Uterus (tissue), 4 donors: ENCODE measurements at places on chromosomes 11 and 22.

- H3K27ac ChIP-seq, result no peak overlapping the region
- H3K36me3 ChIP-seq, result no peaks in the 10 kb centered on the region
- no peak for DNase-seq
- H3K27me3 ChIP-seq, result peaks cover 27% of the 10 kb centered on the region
These were observed 6.6 kb downstream of the LMNTD2 start for GRCh38 chr11:553988-554340.

DNA sequence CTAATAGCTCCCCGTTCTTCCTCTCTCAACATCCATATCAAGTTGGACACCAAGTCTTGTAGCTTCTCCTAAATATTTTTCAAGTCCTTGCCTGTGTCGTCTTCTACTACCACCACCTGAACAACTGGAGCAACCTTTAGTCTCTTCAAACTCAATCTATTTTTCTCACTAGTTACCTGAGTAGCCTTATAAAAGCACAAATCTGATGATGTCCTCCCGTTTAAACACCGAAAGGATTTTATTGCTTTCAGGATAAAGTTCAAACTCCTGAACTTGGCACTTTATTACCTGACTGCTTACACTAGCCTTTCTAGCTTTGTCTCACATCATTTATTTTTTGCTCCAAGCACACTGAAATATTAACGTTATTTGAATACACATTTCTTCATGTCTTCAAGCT lies 1.3 kb upstream of the PAK1 start:
- H3K36me3 ChIP-seq, result no peaks in the 10 kb centered on the region
- no peaks in the 10 kb centered on the region for H3K27me3 ChIP-seq
- no peak overlapping the region for H3K4me3 ChIP-seq
- DNase-seq, result no peak
- peak overlapping the region; percentile 84 for H3K27ac ChIP-seq
- H3K4me1 ChIP-seq, result no peaks in the 10 kb centered on the region

- no peaks in the 10 kb centered on the region for H3K4me1 ChIP-seq
- H3K36me3 ChIP-seq, result no peaks in the 10 kb centered on the region
- H3K27me3 ChIP-seq, result peaks cover 3% of the 10 kb centered on the region
- DNase-seq, result no peak
These were observed 23.8 kb upstream of the SYN3 start for GRCh38 chr22:33081686-33082590.

DNA sequence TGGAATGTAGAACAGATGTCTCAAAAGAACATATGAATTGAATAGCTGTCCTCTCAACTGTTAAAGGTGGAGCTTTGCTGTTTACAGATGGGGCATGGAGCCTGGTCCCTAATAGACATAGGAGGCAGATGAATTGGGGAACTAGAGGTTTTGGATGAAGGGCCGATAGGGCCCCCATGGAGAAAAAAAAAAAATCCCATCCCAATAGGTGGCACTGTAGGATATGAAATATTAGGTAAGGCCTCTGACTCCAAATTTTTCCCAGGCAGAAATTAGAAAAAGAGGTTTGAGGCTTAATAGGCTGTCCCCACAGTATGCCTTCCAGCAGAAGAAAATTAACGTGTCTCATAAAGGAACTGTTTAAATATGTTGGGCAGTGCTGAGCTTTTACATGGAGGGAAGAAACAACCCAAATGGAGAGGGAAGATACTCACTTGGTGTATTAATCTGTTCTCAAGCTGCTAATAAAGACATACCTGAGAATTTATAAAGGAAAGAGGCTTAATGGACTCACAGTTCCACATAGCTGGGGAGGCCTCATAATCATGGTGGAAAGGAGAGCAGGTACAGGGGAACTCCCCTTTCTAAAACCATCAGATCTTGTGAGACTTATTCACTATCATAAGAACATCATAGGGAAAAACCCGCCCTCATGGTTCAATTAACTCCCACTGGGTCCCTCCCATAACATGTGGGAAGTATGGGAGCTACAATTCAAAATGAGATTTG lies 30.1 kb upstream of the TMEM45B start:
- no peak for DNase-seq
- no peak overlapping the region for H3K4me3 ChIP-seq
- no peaks in the 10 kb centered on the region for H3K36me3 ChIP-seq
- no peak overlapping the region for H3K27ac ChIP-seq

DNA sequence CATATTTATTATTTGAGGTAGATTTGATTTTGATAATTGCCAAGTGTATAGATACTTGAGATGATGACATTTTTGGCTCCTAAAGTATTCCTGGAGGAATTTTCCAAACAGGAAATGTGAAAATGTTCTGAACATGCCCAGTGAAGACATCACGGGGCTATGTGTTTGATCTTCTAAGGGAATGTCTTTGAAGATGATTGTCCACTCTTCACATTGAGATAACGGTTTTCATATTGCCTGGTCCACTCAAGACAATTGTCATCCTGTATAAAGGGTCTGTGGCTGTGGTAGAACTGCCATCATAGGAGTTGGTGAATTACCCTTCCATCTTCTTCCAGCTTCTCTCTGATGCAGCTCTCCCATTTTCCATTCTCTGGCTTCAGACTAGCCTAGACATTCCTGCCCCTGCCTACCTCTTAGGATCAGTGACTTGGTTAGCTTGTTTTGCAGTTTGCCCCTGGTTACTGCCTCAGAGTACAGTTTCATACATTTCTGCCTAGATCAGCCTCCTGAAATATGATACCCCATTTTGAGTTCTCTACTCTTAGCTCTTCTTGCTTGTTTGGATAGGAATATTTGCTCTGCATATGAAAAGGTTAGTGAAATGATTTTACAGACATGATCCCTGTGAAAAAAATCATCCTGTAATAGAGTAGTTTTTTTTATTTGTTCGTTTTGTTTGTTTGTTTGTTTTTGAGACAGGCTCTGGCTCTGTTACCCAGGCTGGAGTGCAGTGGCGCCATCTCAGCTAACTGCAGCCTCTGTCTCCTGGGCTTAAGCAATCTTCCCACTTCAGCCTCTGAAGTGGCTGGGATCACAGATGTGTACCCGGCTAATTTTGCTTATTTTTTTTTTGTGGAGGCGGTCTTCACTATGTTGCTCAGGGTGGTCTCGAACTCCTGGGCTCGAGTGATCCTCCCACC lies 111.4 kb upstream of the SORL1-AS1 start:
- H3K36me3 ChIP-seq, result no peaks in the 10 kb centered on the region
- no peak overlapping the region for H3K4me3 ChIP-seq
- no peak for DNase-seq
- H3K4me1 ChIP-seq, result no peaks in the 10 kb centered on the region
- no peaks in the 10 kb centered on the region for H3K27me3 ChIP-seq

DNA sequence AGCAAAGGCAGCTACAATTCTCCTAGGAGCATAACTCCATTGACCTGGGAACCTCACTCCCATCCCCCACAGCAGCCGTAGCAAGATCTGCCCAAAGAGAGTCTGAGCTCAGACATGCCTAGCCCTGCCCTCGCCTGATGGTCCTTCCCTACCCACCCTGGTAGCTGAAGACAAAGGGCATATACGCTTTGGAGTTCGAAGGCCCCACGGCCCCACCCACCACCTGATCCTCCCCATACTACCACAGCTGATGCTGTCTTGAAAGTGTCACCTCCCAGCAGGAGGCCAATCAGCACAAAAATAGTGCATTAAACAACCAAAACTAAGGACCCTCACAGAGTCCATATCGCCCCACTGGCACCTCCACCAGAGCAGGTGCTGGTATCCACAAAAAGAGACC lies 22.6 kb upstream of the GNAZ start:
- H3K27ac ChIP-seq, result no peak overlapping the region
- no peak for DNase-seq
- no peaks in the 10 kb centered on the region for H3K36me3 ChIP-seq
- no peaks in the 10 kb centered on the region for H3K4me1 ChIP-seq
- H3K4me3 ChIP-seq, result no peak overlapping the region
- H3K27me3 ChIP-seq, result no peaks in the 10 kb centered on the region

- H3K27ac ChIP-seq, result no peak overlapping the region
- H3K4me1 ChIP-seq, result no peaks in the 10 kb centered on the region
- H3K27me3 ChIP-seq, result no peaks in the 10 kb centered on the region
- no peaks in the 10 kb centered on the region for H3K36me3 ChIP-seq
- H3K4me3 ChIP-seq, result no peak overlapping the region
- DNase-seq, result no peak
These were observed 42.3 kb upstream of the DKK3 start for GRCh38 chr11:12050470-12051286.

GRCh38 chr11:97687111-97687510 lies 1297.3 kb downstream of the JRKL start:
- no peak overlapping the region for H3K27ac ChIP-seq
- no peaks in the 10 kb centered on the region for H3K36me3 ChIP-seq
- no peaks in the 10 kb centered on the region for H3K27me3 ChIP-seq
- H3K4me1 ChIP-seq, result no peaks in the 10 kb centered on the region
- DNase-seq, result no peak

- H3K4me1 ChIP-seq, result no peaks in the 10 kb centered on the region
- no peak overlapping the region for H3K4me3 ChIP-seq
- no peak for DNase-seq
- no peak overlapping the region for H3K27ac ChIP-seq
- no peaks in the 10 kb centered on the region for H3K36me3 ChIP-seq
- no peaks in the 10 kb centered on the region for H3K27me3 ChIP-seq
These were observed 19.4 kb upstream of the MYEOV start for GRCh38 chr11:69274531-69275016.

GRCh38 chr22:18000441-18001039 lies 23.8 kb downstream of the MICAL3 start:
- peak overlapping the region; percentile 55 for H3K4me3 ChIP-seq
- DNase-seq, result peak; percentile 30
- no peaks in the 10 kb centered on the region for H3K36me3 ChIP-seq
- no peaks in the 10 kb centered on the region for H3K27me3 ChIP-seq
- H3K4me1 ChIP-seq, result no peaks in the 10 kb centered on the region
- peak overlapping the region; percentile 95 for H3K27ac ChIP-seq

GRCh38 chr22:46674367-46674781 lies 54.2 kb downstream of the GRAMD4 start:
- H3K36me3 ChIP-seq, result no peaks in the 10 kb centered on the region
- DNase-seq, result peak; percentile 42
- no peaks in the 10 kb centered on the region for H3K4me1 ChIP-seq
- no peaks in the 10 kb centered on the region for H3K27me3 ChIP-seq
- no peak overlapping the region for H3K4me3 ChIP-seq
